ENCODE measurements at places on chromosomes 6 and 20.

- DNase-seq: no peak
Measured at GRCh38 chr6:112485827-112486212, 138.7 kb downstream of the RFPL4B start.

- no peak for DNase-seq
Measured at GRCh38 chr6:157107915-157108651, 215.2 kb downstream of the TMEM242 start.

- DNase-seq: no peak
Measured at GRCh38 chr6:43940071-43940392, 170.0 kb downstream of the VEGFA start.

DNA sequence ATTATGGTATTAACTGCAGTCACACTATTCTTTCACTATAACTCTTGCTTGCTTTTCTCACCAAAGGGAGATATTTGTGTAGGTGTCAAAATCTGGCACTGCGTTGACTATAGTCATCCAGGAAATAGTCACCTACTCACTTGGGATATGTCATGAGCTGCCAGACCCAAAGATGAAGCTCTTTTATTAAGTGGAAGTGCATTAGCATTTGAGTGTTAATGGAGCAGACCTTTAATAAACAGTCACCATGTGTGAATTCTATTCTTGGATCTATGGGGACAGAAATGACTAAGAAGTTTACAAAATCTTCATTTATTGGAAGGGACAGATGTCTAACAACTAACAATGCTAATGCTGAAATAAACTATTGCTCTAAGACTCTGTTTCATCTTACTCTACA is 130.1 kb upstream of the NEDD9 start:
- DNase-seq: no peak

DNA sequence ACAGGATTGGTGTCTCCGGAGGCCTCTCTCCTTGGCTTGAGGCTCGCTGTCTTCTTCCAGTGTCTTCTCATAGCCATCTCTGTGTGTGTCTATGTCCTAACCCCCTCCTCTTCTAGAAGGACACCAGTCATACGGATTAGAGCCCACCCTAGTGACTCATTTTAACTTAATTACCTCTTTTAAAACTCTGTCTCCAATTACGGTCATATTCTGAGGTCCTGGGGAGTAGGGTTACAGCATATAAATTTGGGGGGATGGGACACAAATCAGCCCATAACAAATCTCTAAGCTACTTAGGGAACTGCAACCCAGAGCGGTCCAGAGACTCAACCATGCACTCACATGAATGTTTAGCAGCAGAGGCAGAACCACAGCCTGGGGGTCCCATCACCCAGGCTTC is 56.1 kb upstream of the SASH1 start:
- DNase-seq: no peak

- no peak for DNase-seq
Measured at GRCh38 chr20:6468423-6469116, 298.9 kb upstream of the BMP2 start.

- DNase-seq: no peak
Measured at GRCh38 chr6:32852844-32853540, 512 bp downstream of the TAP1 start.

GRCh38 chr20:23159947-23160318 is 73.8 kb upstream of the CD93 start:
- DNase-seq: no peak

DNA sequence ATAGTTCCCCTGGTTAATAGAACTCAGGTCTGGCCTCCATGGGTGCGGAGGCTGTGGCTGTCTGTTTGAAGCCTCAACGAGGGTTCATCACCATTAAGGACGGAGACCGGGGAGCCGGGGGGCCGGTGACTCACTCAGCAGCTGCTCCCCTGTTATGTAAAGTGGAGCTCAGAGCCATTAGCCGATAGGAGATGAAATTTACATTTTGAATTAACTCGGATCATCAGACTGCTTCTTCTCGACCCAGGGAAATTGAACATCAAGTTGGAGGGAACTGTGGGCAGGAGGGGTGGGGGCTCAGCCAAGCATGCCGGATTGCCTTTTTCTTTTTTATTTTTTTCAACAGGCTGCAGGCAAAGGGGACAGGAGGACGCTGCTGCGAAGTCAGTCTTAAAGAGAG is 12.3 kb downstream of the PCK1 start:
- DNase-seq: no peak

DNA sequence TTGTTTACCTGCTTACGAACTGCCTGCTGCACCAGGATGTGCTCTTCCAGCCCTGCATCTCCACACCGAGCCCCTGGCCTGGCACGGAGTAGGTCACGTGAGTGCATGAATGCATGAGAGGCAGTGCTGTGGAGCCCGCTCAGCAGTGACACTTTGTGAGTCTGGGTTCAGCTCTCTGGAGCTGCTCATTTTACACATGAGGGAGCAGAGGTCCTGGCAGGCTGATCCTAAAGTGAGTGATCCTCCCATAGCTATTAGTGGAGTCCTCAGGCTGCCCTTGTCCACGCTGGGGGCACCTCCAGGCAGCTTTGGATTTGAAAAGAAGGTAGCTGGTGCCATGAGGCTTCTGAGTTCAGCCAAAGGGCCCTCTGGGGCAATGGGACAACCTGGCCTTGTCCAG is 64.2 kb downstream of the EDN3 start:
- no peak for DNase-seq

- no peak for DNase-seq
Measured at GRCh38 chr20:58721951-58722778, 29.6 kb downstream of the NPEPL1 start.

Measured in NCI-H1417 treated with DMSO at 0.1 percent for 48 hours (cell line).